Stimulated activated CD4-positive, alpha-beta T cell treated with anti-CD3 and anti-CD28 coated beads, Interleukin-15, amount 100 ng/mL, for 1 hour (primary cell): ENCODE measurements at places on chromosomes 7 and 10.

- no peak for DNase-seq
Observed at GRCh38 chr10:17244700-17245365, 16.8 kb downstream of the VIM start.

DNA sequence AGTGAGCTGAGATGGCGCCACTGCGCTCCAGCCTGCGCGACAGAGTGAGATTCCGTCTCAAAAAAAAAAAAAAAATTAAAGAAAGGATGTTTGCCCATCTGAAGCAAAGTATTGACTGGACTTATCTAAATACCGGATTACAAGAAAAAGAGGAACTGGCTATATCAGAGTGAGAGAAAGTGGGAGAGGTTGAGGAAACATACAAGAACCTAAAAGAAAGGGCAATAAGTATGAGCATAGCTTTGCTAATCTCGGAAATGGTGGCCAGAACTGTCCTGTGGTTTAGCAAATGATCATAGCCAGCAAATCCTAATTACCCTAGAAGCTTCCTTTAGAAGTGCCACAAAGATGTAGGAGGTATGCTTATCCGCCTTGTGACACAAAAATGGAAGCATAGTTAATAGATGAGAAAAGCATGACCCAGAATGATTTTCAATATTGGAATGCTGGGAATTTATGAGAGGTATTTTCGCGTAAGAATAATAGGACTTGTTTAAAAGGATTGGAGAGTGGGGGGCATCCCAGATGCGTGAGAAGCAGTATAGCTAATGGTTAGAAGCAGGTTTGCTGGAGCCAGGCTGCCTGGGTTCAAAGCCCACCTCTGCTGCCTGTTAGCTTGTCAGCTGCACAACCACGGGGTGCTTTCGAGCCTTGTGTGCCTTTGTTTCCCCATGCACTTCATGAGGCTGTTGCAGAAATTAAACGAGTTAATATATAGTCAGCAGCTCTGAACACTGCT lies 1.2 kb upstream of the GTPBP4 start:
- DNase-seq: no peak

GRCh38 chr10:52019077-52019555 lies 295.0 kb upstream of the DKK1 start:
- no peak for DNase-seq

- DNase-seq: no peak
Observed at GRCh38 chr10:70306886-70307520, 23.2 kb upstream of the NPFFR1 start.

GRCh38 chr7:157547611-157548010 lies 210.8 kb downstream of the DNAJB6 start:
- DNase-seq: no peak

DNA sequence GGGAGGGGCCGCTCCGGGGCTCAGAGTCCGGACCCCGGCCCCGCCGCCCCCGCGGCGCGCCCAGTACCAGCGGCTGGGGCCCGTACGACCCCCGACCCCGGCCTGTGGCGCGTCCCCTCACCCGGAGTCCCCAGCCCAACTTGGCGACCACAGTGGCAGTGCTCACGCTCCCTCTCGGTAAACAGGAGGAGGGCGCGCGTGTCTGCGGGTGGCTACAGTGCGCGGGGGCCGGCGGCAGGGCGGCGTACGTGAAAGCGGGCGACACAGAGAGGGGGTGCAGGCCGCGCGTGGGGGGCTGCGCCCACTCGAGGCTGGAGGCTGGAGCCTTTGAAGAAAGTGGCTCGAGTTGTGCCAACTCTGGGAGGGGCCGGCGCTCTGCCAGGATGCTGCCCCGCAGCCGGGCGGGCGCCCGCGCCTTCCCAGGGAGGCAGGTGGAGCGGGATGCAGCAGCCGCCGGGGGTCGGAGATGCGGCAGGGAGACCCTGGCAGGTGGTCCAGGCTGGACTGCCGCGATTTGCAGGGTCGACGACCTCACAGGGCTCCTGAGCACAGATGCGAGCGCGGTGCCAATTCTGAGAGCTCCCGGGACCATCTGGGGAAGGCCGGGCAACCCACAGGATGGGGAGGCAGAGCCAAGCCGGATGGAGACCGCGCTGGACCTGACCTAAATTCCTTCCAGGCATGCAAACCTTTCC lies 655 bp downstream of the PTPRE start:
- no peak for DNase-seq

- DNase-seq: no peak
Observed at GRCh38 chr10:990808-991207, 2.6 kb downstream of the GTPBP4 start.

GRCh38 chr7:117011419-117012260 lies 58.3 kb downstream of the ST7 start:
- no peak for DNase-seq

DNA sequence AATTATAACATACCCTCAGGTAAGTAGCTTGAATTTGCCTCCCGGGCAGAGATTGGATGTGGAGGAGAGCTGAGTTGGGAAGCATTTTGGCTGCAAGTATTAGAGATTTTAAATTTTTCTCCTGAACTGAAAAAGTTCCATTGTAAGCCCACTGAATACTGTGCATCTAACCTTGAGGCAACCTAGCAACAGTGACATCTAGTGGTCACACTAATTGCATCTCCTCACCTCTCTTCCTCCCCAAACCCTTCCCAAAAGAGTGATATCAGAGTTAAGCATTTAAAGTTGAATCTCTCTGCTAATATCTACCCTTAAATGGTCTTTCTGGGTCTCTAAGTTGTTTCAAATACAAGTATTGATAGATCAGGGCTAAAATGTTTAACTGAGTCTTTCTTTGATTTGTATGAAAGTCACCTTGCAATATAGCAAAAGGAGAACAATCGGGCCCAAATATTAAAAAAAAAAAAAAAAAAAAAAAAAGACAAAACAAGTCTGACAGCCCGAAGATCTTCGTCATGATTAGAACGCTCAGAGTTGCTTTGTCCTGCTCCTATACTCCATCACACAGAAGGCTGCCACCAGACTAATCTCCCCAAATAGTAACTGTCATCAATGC lies 40.4 kb upstream of the DLX5 start:
- DNase-seq: no peak

- DNase-seq: no peak
Observed at GRCh38 chr10:110946496-110946895, 27.1 kb downstream of the SHOC2 start.

GRCh38 chr7:13421776-13422175 lies 567.7 kb downstream of the ETV1 start:
- no peak for DNase-seq

- no peak for DNase-seq
Observed at GRCh38 chr10:88754287-88754686, 5.5 kb upstream of the LIPN start.

DNA sequence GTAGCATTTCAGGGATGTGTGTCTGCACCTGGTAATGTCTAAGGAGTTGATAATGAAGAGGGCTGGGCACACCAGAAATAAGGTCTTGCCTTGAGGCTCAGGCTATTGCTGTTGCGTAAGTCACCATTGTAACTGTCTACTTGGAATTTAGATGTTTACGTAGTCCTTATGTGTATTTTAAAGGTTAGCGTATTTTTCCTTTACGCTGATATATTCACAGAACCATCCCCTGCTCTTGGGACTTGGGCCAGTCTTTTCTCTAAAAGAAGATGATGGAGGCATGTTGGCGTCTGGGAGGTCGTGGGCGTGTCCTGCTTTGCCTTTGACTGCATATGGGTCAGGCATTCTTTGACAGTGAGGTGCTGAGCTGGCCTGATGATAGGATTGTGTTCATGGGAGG lies 14.7 kb downstream of the WDR37 start:
- DNase-seq: no peak

DNA sequence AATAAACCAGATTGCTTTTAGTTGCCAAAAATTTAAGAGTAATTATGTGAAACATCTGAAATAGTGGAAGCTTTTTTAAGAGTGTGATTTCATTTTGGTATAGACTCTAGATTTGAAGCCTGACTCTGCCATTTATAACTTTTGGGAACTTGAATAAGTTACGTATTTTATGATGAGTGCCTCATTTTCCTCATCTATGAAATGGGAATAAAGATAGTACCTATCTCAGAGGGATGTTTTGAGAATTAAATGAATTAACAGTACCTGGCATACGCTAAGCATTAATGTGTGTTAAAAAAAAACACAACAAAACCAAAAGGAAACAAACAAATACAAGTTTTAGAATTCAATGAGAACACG lies 12.9 kb downstream of the PRKAR2B start:
- no peak for DNase-seq

- no peak for DNase-seq
Observed at GRCh38 chr10:16644146-16644545, 122.5 kb upstream of the C1QL3 start.

GRCh38 chr10:62638062-62638477 lies 166.4 kb upstream of the ADO start:
- DNase-seq: no peak

- no peak for DNase-seq
Observed at GRCh38 chr7:100855515-100855914, 3.0 kb downstream of the SLC12A9 start.

GRCh38 chr7:132065989-132066603 lies 509.7 kb upstream of the PODXL start:
- no peak for DNase-seq

DNA sequence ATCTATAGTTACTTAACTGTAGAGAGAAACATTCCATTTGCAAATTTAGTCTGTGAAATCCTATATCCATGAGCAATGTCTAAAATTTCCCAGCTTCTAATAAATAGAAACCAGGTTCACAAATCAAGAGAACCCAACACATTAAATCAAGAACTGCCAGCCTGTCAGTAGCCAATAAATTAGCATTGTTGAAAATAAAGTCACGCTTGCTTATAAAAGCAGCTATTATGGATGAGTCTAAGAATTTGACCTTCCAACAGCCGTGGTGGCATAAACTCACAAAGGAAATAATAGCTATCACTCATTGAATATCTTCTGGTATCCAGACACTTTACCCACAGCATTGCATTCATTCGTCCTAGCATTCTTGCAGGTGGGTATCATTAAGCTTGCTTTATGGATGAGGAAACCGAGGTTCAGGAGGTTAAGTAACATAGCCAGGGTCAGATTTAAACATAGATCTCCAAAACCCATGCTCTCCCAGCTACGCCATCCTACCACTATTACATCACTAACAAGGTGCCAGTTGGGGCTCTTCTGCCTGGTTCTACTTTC lies 260.1 kb upstream of the YAE1 start:
- DNase-seq: no peak

DNA sequence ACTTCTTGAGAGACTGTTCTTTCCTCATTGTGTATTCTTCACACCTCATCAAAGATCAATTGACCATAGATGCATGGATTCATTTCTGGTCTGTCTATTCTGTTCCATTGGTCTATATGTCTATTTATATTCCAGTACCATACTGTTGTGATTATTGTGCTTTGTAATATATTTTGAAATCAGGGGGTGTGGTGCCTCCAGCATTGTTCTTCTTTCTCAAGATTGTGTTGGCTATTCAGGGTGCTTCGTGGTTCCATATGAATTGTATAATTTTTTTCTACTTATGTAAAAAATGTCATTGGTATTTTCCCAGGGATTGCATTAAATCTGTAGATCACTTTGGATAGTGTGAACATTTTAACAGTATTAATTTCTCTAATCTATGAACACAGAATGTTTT lies 106.5 kb downstream of the EPC1 start:
- DNase-seq: no peak

GRCh38 chr10:77493239-77493806 lies 144.3 kb downstream of the KCNMA1 start:
- DNase-seq: no peak

GRCh38 chr7:37455081-37455480 lies 6.4 kb upstream of the ELMO1 start:
- DNase-seq: no peak

DNA sequence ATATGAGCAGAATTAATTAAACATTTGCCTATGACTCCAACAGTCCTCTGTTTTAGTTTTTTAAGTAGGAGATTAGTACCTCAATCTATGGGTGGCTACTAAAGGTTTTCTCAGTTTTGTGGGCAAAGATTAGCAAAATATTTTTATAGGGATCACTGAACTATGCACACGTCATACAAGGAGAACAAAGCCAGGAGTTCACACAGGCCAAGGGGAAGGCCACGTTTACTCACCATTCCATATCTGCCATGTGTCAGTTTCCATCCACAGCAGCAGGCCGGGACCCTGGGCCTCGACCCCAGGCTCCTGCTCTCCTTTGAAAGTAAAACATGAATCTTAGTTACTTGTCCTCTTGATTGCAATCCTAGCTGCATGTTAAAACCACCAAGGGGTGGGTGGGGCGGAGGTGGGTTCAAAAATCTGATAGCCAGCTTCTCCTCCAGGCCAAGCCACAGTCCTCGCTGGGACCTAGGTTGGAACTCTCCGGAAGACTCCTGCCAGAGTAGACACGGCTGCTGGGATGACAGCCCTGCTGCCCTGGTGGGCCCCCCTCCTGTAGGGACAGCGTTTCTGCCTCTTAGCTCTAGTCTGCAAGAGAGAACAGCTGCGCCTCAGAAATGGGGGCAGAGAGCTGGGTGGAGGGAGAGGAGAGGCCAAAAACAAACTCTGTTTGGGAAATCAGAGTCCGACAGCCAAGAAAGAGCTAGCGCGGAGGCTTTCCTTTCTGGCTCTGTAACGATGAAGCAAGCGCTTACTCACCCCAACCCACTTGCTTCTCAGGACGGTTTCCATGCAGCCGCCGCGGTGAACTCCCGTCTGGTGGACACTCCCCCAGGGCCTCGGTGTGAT lies 35.6 kb downstream of the PITRM1 start:
- DNase-seq: no peak

DNA sequence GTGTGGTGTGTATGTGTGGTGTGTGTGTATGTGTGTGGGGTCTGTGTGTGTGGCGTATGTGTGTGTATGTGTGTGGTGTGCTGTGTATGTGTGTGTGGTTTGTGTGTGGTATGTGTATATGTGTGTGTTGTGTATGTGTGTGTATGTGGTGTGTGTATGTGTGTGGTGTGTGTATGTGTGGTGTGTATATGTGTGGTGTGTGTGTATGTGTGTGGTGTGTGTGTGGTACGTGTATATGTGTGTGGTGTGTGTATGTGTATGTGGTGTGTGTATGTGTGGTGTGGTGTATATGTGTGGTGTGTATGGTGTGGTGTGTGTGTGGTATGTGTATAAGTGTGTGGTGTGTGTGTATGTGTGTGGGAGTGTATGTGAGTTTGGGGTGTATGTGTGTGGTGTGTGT lies 428.7 kb downstream of the PAXIP1 start:
- no peak for DNase-seq

GRCh38 chr10:63585041-63585440 lies 63.8 kb downstream of the REEP3 start:
- no peak for DNase-seq

GRCh38 chr7:124597509-124597908 lies 168.1 kb downstream of the GPR37 start:
- DNase-seq: no peak

GRCh38 chr7:76080204-76080603 lies 32.3 kb downstream of the MDH2 start:
- no peak for DNase-seq

- DNase-seq: no peak
Observed at GRCh38 chr7:69130396-69130795, 467.9 kb upstream of the AUTS2 start.

- DNase-seq: no peak
Observed at GRCh38 chr10:133158437-133158755, 1.6 kb upstream of the KNDC1 start.
